ENCODE measurements at places on chromosomes 5 and 9.

- no peak for DNase-seq
Observed at GRCh38 chr9:84235511-84235910, 105.0 kb downstream of the SLC28A3 start.

- DNase-seq, result no peak
Observed at GRCh38 chr9:18501949-18502348, 28.0 kb downstream of the ADAMTSL1 start.

DNA sequence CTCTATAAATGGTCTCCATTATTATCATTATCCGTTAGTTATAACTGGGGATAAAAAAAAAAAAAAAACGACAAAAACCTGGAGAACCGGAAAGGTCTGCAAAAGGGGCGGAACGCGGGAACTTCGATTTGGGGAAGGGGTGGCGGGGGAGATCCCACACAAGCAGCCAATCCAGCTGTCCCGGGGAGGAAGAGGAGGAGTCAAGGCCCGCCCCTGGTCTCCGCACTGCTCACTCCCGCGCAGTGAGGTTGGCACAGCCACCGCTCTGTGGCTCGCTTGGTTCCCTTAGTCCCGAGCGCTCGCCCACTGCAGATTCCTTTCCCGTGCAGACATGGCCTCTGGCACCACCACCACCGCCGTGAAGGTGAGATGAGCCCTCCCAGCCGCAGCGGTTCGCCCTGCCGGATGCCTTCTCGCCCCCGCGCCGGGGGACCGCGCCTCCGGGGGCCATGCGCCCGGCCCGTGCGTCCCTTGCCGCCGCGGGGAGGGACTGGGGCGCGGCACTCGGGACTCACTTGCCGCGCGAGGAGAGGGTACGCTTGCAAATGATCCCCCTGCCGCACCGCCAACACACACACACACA, at the start of gene MTAP:
Gene MTAP (plus strand): TSS at position 219 of the 583 bp plus-strand sequence. CDS start 113 bp downstream, at position 332.
- peak; percentile 53 for DNase-seq

GRCh38 chr5:117880932-117881331, 1107.4 kb downstream of the DTWD2 start:
- DNase-seq, result no peak

- no peak for DNase-seq
Observed at GRCh38 chr5:158600679-158601078, 499.0 kb downstream of the EBF1 start.

DNA sequence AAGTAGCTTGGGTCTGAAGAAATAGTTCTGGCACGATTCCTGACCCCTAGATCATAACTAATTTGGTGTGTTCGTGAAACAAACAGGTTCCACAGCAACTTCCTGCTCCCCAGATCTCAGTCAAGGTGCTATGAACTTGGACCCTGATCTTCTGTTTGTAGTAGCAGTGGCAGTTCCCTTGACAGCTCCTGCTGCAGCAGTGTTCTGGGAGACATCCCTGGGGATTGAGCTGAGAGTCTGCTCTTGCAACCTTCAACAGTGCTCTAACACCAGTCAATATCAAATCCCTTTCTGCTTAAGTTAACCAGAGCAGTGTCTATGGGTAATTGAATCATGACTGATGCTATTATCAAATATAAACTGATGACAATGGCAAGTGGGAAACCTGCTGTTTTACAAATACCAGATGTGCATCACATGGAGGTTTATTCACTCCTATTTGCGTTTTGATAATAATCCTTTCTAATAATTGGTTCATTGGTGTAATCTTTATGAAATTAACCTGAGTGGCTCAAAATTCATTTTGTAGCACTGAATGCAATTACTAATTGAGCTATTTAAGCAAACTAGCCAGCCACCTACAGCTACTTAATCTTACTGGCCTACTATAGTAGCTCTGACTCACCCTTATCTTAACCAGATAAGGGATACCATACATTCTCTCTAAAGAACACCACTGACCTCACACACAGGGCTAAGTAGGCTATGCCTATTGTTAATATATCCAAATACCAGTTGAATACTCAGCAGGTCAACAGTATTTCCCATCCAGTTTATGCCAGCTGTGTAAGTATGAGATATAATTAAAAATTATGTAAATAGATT, 21.9 kb downstream of the KDM4C start:
- DNase-seq, result no peak

GRCh38 chr5:25025831-25026230, 381.1 kb upstream of the CDH10 start:
- no peak for DNase-seq

DNA sequence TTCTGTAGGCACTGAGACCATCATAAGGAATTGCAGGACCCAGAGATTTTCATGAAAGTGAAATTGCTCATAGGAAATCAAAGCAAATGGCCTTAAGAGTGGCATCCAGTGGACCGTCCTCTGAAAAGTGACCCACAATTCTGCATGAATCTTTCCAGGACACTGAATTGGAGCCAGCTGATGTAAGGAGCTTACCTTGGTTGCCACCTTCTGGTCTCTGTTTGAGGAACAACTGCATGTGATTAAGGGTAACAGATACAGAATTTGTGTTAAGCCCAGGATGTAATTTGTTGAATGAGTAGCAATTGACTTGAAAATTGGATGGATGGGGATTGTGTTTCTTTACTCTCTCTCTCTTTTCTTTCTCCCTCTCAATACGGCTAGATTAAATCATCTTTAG, 49.9 kb upstream of the GAS1 start:
- no peak for DNase-seq

- no peak for DNase-seq
Observed at GRCh38 chr5:73355108-73355507, 93.5 kb downstream of the FOXD1 start.
